ENCODE measurements at places on chromosomes 1 and 21. TPM values are rescaled to one million over a fixed set of nuclear protein-coding genes. Genes with fewer than 3 reads are reported as not detected.

Gene SELE
- not detected for total RNA-seq

DNA sequence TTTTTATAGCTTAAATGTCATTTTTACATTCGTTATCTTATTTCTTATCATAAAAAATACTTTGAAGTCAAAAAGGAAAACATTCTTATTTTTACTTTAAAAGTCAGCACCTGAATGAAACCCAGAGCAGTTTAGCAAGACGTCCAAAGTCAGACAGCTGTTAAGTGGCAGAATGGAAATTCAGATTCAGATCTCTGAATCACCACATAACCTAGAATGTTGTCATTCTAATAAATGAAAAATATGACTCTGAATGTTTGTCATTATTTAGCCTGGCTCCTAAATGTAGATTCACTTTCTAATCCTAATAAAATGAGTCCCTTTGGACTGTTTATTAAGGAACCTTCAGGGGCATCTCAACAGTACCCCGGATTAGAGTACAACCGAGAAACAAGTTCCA is 75.2 kb upstream of the RGS7 start:
- no peak for DNase-seq

DNA sequence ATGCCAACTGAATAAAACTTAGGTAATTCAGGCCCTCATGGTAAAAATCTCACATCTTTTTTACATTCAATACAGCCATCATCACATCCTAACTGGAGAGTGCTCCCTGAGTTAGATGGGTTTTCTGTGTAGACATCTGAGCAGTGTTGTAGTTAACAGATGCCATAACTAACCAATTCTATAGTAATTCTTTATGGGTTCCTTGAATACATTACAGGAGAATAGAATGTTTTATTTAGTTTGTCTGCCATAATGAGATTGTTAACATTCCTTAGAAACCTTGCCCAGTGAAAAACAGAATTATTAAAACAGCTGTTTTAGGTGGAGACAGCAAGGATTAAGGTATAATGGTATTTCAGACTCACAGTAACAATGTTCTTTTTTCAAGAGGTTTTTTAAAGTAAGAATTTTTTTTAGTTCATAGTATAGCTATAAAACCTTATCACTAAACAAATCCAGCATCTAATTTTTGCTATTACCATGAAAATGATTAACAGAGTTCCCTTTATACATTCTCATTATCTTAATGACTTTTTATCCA is 95.3 kb downstream of the ATP5PO start:
- no peak for DNase-seq

DNA sequence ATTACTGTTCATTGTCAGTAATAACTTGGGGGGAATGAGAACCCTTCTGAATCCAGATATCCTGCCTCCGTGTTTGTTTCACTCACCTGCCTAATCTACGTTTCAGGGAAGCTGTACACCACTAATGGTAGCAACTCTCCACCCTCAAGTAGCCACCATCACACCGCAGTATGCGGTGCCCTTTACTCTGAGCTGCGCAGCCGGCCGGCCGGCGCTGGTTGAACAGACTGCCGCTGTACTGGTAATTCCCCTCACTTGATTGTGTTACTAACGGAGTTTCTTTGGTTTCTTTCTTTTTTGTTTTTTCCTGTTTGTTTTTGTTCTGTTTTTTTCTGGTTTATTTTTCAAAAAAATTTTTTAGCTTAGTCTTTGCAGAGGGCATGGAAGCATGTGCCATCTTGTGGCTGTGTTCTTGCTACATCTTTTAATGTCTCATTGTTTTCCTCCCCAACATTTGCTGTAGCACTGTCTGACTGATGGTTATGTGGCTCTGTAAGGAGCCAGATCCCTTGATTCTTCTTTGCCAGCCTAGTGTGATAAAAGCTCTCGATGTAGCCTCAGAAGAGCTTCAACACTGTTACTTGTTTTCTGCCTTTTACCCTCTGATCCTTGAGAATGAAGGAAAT is 15.9 kb upstream of the OLFML3 start:
- no peak for DNase-seq

DNA sequence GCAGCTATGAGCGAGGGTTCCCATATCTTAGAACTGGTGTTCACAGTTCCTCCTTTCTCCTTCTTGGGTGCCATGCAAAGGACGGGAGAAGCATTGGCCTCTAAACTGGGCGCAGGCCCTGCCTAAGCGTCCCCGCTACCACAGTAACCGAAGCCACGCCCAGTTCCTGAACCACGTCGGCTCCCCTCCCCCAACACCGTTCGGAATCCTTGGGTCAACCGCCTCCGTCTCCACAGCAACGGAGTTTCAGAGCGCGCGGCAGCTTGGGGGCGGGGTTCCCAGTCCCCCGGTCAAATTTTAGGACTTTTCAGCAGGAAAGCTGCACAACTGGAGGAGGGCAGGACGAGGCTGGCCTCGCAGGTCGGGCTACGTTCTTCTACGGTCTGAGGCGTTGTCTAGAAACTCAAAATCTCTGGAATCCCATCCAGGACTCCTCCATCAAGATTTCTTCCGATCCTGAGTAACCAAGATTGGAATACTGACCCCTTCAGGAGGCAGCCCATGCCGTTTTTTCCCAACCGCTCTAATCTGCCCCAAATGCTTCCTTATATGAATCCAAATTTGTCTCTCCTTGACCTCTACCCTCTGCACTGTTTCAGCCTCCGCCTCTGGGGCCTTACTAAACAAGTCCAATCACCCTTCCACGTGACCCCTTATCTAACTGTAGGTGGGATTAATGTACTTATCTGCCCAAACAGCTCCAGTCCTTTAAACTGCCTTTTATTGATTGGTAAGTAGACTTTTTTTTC is at the start of gene SPAG17:
SPAG17 (minus strand) TSS at position 145 of the 749 bp plus-strand sequence; CDS start at position 74, 71 bp downstream.
- DNase-seq, result peak; percentile 86

Gene ALX3
- total RNA-seq, result 0.35 TPM

DNA sequence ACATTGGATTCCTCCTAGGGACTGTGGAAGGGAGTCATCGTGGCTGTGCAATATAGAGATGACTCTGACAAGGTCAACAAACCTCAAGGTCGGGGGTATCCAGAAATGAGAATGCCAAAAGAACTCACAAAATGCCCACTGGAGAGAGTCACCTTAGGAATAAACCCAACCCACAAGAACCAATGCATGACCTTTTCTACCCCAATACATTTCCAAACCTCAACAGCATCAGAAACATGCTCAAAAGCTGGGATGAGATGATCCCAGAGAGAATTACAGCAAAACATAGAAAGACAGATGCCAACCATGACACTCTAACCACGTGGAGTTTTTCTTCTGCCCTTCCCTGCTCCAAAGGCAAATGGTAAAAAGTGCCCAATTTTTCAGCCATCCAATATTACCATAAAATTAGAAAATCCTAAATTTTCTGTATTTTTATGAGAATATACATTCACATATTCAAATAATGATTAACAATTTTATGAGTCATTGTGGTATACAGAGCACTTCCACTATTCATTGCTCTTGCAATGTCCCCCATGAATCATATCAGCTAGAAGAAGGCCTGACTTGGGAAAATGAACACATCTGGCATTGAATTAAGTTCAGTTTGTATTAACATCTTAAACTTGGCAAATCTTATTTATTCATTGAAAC is 88.2 kb upstream of the PALMD start:
- DNase-seq, result no peak

DNA sequence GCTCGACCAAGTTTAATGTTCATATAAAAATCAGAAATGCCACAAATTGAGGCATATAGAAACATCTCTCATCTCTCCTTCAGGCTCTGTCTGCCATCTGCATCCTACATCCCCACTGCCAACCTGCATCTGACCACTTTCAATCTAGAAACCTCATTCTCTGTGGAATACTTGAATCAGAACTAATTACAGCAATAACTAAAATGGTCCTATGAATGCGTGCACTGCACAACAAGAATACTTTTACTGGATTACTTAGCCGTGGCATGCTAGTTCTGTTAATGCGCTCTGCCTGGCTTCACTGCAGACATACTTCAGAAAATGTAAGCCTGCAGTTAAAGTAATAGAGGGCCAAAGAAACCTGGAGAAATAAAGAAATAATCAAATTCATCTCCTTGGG is 89.8 kb upstream of the NR5A2 start:
- DNase-seq, result no peak

DNA sequence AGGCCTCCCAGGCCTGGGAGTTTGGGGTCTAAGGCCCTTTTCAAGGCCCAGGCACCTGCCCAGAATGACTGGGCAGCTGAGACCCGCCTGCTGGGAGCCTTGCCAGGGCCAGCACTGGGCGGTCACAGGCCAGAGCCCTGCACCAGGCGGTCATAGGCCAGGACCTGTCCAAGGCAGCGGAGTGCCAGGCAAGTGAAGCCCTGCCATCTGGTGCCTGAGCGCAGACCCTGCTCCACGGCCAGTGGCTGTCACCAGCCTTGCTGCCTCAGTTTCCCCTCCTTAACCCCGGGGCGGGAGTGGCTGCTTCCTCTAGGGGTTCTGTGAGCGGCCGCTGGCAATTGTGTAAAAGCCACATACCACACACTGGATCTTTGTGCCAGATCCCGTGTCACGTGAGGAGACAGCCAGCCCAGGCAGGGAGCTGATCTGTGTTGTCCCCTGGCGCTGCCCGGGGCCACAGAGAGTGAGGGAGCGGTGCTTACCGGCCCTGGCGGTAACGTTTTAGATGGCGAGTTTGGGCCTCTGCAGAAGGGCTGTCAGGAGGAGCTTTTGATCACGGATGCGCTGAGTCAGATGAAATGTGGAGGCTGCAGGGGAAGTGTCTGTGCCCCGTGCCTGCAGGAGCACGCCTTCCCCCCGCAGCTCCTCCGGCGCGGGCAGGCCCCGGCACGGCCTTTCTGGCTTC is 4.6 kb downstream of the COL18A1 start:
- DNase-seq, result no peak

DNA sequence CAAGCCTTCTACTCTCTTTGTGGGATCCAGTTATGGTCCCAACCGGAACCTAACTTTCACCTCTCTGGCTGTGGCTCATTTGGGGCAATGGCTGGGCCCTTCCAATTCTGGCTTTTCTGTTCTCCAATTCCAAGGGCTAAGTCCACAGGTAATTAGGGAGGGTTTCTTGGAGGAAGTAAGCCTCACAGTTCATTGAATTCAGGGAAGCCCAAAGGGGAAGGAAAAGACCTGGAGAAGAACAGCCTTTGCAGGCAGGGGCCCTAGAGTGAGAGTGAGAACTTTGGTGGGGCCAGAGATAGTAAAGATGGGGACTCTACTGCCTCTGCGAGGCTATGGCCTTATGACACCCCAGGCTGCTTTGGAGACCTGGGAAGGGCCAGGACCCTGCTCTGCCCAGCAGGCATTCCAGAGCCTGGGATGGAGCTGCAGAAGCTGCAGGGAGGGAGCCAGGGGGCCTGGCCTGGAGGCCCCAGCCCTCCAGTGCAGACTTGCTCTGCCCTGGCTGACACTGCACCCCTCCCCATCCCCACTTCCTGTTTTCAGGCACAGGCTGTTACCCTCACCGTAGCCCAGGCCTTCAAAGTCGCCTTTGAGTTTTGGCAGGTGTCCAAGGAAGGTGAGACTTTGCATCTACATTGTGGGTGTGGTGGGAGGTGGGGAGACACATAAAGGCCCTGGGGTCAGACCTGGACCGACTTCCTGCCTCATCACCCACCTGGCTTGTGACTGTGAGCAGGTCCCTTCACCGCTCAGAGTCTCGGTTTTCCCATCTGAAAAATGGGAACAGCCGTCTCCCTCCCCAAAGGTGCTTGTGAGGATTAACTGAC is 18.9 kb downstream of the LDLRAP1 start:
- DNase-seq, result no peak

DNA sequence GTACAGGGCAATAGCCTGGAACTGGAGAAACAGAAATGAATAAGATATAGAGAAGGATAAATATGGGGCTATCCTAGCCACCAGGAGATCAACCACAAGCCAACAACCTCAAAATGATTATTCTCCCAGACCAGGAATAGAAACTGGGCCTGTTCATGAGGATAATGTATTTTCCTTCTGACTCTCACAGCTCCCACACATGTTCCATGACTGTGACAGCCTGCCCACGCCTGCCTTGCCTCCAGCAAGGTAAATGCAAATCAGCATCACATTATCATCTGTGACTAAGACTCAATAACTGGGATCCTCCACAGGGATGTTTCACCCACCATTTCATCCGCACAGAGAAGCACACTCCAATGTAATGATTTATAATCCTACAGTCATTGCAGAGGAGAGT is 3.3 kb downstream of the ENSA start:
- DNase-seq, result no peak

Gene FRRS1
- 10.3 TPM for total RNA-seq

- DNase-seq, result no peak
Observed at GRCh38 chr1:172724765-172725613, 66.1 kb downstream of the FASLG start.

Gene EVI5
- 4.4 TPM for total RNA-seq

- DNase-seq, result no peak
Observed at GRCh38 chr1:226665505-226666163, 73.4 kb downstream of the ITPKB start.

DNA sequence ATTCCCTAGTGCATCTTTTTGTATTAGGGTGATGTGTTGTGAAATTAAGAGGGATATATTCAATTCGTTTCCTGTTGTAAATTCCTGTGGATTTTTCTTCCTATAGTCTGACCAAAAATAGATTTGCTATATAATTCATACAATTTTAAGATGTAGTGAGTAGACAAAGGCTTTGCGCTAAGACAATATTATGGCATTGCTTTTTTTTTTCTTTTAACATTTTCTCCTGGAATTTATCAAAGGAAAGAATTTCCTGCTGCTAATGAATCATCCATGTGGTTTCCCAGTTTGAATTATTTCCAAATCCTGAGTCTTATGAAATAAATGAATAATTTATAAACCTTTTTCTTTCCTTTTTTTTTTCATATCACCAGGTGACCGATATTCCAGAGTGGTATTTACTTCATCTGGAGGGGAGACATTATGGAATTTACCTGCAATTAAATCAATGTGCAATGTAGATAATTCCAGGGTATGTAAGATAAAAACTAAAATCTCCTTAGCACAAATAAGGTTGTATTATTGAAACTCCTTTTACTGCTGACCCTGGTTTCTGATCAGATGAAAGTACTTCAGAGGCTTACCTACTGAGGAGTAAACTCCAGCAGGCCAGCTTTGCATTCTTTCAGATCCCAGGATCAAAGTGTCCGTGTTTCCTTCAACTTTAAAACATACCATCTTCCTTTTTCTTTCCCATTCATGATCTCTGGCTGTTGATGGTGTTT is 148.4 kb downstream of the TLR5 start:
- DNase-seq, result no peak

Gene PGLYRP3
- not detected for total RNA-seq

Data from H7 (cell line).